ENCODE measurements at places on chromosomes 3 and 15.

DNA sequence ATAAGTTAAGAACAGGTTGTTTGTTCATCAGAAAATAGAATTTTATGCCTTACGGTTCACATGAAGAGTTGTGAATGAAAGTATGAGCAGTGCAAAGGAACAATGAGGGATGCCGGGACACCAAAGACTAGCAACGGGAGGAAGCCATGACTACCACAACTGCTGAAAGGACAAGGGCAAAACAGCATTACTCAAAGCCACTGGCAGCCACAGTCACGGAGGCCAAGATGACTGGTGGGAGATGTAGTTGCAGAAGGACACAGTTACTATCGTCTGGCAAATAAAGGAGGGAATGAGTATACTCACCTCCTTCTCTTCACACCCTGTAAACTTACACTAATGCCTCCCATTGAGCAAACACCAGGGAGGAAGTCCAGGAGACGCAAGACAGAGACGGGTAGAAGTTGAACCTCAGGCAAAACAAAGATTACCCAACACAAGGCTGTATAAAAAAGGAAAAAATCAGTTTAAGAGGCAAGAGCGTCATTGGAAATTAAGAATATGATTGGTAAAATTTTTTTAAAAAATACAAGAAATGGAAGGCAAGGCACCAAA, 675.5 kb downstream of the FHIT start:
- DNase-seq, result no peak

- DNase-seq, result no peak
Observed at GRCh38 chr3:196813903-196814302, 53.8 kb upstream of the SENP5 start.

DNA sequence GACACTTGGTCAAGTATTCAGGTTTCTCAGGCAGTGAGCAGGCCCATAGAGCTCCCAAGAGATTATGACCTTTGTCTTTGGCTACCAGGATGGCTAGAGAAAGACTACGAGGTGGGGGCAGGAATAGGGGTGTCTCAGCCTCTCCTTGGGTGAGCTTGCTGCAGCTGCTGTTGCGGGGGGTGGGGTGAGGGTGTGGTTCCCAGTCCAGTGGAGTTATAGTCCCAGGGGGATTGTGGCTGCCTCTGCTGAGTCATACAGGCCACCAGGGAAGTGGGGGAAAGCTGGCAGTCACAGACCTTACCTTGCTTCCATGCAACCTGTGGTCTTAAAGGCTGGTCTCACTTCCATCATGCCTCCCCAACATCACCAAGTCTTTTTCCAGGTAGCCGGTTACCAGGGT, 31.7 kb downstream of the ATP2C1 start:
- peak; percentile 65 for DNase-seq

DNA sequence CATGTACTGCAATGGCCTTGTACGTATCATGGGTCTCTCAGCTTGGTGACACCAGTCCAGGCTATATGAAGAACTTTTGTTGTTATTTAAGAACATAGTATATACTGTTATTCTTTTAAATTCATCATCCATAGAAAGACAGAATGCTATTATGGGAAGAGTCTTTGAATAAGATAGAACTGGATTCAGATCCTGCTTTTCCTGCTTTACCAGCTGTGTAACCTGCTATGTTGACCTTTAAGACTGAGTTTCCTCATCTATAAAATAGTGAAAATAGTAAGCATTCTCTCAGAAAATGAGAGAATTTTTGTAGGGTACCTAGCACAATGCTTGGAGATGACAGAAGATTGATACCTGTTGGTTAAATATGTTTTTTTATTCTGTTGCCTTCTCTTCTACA, 204.1 kb upstream of the TBL1XR1 start:
- DNase-seq, result no peak

DNA sequence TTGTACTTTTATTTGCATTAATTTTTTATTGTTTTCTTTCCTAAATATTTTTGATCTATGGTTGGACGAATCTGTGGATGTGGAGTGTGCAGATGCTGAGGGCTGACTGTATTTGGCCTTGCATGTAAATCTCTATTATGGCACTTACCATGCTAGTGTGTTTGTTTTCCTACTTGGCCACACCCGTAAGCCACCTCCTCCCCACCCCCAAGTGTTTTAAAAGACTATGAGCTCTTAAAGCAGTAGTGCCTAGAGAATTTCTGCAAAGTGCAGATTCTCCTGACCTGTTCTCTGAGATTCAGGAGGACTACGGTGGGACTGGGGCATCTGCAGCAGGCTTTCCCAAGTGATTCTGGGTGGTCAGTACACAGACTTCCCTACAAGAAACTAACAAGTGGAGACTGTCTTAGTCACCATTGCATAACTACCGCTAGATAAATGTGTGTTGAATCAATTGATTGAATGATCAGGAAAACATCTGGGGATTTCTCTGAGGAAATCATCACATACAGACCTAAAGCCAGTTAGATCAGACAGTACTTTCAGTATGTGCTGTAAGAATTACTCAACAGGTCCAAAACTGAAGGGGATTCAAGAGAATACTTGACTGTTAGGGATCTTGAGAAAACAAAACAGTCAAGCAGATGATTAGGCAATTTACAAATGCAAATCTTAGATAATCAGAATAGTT, 6.2 kb upstream of the TIPARP start:
- DNase-seq, result no peak

DNA sequence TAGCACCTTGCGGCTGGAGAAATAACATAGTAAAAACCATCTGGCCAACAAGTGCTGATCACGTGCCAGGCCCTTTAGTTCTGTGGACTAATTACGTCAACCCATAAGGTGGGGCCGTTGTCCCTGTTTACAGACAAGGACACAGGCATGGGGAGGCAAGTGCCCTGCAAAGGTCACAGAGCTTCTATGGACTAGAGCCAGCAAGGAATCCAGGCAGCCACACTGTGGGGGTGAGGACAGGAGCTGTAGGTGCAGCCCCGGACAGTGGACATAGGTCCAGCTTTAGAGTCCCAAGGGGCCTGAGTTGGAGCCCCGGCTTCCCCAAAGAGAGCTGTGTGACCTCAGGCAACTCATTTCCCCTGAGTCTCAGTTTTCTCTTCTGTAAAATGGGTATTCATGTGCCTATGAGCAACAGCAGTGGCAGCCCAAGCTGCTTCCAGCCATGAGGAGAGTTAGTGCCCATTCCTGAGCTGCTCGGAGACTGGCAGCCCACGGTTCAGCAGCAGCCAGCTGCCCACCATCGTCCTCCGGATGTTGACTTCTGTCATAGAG, 13.9 kb downstream of the CHST13 start:
- no peak for DNase-seq

DNA sequence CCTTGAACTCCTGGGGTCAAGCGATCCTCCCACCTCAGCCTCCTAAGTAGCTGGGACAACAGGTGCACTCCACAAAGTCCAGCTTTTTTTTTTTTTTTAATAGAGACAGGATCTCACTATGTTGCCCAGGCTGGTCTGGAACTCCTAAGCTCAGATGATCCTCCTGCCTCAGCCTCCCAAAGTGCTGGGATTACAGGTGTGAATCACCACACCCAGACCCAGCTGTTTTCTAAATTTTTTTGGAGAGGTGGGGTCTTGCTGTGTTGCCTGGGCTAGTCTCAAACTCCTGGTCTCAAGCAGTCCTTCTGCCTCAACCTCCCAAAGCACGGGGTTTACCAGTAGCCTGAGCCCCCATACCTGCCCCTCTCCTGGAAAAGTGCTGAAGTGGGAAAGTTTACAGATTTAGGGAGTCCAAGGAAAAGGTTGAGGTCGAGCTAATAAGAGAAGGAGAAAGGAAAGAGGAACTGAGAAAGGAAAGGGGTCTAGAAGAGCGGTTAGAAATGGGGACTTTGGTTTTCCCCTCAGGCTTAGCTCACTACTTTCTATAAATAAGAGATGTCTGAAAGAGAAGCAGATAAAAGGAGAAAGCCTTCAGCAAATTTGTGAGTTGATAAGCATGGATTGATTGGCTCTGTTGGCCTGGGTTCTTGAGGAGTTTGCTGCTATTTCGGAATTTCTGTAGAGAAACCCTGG, 23.6 kb downstream of the UBE2E1 start:
- peak; percentile 80 for DNase-seq

DNA sequence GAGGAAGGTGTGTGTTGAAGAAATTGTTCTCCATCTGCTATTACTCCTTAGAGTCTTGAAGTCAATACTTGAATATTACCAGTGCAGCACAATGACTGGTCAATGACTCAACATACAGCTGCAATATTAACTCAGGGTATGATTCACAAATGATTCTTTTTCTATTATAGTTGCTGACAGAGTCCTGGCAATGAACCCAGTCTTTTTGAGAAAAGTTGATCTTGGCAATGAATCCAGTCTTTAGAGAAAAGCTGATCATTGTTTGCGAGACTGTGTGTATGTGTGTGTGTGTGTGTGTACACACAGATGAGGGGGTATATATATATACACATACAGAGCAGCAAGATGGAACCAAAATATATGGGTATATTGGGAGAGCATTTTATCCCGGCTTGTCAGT, 315.1 kb downstream of the ZNF385D start:
- no peak for DNase-seq

DNA sequence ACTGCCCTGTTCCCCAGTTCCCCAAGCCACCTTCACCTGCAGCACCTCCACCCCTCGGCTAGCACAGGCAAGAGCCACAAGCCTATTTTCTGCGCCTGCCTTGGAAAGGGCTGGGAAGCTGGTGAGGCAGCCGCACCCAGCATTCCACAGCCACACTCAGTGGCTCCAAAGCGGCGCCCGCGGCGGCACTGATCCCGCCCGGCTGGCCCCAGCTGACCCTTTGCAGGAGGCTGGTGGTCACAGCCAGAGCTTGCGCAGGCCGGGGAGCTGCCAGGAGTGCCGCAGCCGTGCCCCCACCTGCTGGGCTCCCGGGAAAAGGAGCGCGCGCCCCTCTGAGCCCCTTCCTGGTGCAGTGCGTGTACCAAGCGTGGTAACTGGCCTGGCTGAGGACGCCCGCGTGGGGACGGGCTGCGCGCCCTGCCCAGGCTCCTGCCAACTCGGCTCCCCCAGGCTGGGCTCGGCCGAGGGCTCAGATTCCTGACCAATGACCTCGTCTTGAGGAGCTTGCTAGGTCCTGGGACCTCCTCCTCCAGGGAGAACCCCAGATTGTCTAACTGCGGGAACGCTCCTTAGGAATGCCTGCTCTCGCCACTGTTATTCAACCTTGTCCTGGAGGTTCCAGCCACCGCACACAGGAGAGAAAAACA, 13.3 kb downstream of the GRAMD2A start:
- DNase-seq, result no peak

- peak; percentile 11 for DNase-seq
Observed at GRCh38 chr3:108223928-108224327, 1.7 kb upstream of the IFT57 start.

- no peak for DNase-seq
Observed at GRCh38 chr3:72080095-72080494, 295.1 kb upstream of the PROK2 start.

DNA sequence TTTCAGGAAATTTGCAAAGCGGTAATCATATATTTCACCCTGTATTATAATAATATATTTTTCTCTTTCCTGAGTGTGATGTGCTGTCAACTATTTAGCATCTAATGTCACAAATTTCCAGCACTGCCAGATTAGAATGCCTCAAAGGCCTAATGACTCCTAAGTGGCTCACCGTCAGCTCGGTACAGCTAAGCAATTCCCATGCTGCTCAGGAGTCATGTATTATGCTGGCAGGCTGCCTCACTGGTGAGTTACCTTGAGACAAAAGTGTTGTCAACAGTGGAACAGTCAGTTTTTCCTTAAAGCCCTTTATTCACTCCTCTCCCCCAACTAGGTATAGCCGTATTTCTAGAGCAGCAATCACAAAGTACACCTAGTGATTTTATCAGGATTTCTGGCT, 83.6 kb downstream of the NSUN3 start:
- DNase-seq, result no peak

GRCh38 chr3:115330430-115330829, 183.3 kb upstream of the ZBTB20 start:
- DNase-seq, result no peak

GRCh38 chr3:185153861-185154629, 1.2 kb upstream of the C3orf70 start:
- DNase-seq, result no peak

DNA sequence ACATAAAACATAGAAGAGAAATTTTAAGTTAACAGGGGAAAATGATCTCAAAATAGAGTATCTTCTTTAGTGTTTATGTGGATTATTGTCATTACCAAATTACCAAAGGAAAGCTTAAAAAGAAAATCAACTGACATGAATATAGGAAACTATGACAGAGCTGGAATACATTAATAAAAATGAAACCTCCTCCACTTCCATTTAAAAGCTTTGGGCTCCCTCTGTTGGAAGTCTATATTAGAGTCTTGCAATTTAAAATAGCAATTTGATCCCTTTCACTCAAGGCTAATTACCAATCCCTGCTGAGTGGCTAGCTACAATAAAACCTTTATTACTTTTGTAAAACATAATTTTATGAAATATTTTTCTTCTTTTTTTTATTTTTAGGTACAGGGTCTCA, 61.4 kb upstream of the IMPG2 start:
- DNase-seq, result no peak
